ENCODE measurements at places on chromosomes 7 and 10. TPM values are rescaled to one million over a fixed set of nuclear protein-coding genes. Genes with fewer than 3 reads are reported as not detected.

The WDR86 gene
- total RNA-seq: 1.4 TPM

The MXI1 gene
- 30.4 TPM for total RNA-seq

The GLI3 gene
- 1.0 TPM for total RNA-seq

The PLA2G12B gene
- not detected for total RNA-seq

The ANKRD26 gene
- 4.0 TPM for total RNA-seq

The ZNF117 gene
- total RNA-seq: 9.4 TPM

The PTPRN2 gene
- 40.7 TPM for total RNA-seq

The PVRIG gene
- 0.34 TPM for total RNA-seq

The TWIST1 gene
- total RNA-seq: not detected

The GJD4 gene
- total RNA-seq: not detected

The INSIG1 gene
- 58.8 TPM for total RNA-seq

The C10orf67 gene
- total RNA-seq: 0.08 TPM

The GJC3 gene
- total RNA-seq: 3.6 TPM

The CALHM3 gene
- total RNA-seq: 0.18 TPM

DNA sequence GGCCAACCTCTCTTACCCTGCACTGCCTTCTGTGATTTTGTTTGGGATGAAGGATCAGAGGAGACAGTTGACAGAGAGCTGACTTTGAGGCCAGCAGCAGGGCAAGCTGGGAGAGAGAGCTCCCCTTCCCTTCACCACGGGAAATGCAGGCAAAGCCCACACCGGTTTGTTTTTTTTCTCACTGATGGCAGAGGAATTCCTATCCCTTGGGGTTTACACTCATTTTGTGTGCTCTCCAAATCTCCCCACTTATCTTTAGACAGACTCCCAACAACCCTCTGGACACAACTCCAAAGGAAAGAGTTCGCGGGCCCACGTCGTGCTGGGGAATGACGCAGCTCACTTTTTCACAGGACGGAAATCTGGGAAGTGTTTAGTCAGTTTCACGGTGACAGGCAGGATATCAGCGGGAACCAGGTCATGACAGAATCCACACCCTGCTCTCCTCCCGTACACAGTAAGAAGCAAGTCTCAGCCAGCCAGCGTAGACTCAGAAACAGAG lies 68.3 kb upstream of the FAM171A1 start:
- DNase-seq: no peak

DNA sequence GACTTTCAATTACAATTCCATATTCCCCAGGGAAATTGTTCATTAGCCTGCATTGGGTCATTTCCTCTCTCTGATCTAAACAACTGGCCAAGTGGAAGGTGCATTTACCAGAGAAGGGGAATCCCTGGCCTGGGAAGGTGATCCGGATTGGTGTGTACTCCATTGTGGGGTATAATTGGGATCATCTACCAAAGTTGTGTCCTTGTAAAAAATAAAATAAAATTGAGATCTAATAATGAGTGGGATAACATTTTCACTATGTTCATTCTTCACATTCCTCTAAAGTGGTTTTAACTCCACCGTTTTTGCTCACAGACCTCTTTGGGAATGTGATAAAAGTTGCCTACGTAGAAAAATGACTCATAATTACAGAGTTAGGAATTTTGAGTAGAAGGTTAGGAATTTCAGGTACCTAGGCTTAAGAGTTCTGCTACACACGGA lies 22.8 kb downstream of the ARL5B start:
- DNase-seq: no peak

- no peak for DNase-seq
These were observed 177.8 kb downstream of the CSTF2T start for GRCh38 chr10:51521605-51522004.

GRCh38 chr7:96308253-96308949 lies 13.5 kb downstream of the SLC25A13 start:
- no peak for DNase-seq

GRCh38 chr7:30648744-30649540 lies 33.3 kb downstream of the CRHR2 start:
- DNase-seq: no peak

DNA sequence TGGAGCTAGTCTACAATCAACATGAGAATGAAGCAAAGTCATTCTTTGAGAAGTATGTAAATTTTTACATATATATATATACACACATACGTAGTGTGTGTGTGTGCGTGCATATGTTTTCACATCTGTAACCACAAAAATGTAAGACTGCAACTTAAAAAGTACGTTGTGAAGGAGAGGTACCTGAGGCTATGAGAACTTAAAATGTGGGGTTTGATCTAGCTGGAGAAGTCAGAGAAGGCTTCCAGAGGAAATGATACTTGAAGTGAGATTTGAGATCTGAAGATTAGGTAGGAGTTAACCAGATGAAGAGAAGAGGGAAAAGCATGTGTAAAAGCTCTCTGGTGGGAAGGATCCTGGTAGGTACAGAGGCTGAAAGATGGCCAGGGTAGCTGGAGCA lies 5.8 kb downstream of the TAF5 start:
- no peak for DNase-seq

DNA sequence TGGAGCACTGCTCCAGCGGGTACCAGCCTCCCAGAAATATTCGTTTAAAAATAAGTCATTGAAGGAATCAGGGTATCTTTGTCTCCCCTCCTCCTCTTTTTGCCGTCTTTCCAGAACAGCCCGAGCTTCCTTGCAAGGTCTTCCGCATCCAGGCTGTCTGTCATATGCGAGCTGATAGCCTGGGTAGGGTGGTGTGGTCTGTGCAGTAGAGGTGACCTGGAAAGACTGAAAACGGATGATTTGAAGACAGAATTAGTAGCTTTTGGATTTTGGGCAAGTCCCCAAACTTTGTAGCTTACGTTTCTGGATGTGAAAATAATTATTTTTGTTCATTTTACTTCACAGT lies 480 bp downstream of the VPS50 start:
- DNase-seq: no peak

DNA sequence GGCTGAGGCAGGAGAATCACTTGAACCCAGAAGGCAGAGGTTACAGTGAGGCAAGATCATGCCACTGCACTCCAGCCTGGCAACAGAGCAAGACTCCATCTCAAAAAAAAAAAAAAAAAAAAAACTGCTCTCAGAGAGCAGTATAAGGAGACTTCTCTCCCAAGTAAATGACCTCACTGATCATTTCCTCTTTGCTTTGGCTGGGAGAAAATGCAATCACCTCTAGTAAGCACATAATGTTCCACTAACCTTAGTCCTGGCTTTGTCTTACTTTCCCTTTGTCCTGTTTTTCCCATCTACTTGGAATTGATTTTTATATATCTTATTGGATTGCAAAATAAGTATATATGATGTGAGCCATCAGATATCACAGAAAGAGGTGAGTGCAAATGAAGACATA lies 2.5 kb downstream of the SLC25A13 start:
- DNase-seq: no peak

GRCh38 chr7:149880638-149881311 lies 7.0 kb downstream of the ATP6V0E2 start:
- no peak for DNase-seq

DNA sequence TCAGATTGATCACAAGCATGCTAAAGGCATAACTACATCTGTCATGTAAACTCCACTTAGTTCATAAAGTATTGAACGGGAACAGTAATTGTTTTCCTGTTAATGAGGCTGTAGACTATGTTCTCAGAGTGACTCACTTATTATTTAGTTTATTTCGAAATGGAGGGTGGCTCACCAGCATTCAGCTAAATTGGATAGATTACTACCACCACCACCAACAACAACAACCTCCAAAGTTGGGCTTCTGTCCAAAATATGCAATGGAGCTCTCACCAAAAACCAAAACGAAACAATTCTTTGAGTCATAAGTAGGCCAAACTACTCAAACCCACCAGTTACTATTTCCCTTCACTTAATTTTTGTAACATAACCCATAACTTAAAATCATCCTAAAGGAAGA lies 127.9 kb upstream of the NRBF2 start:
- DNase-seq: no peak

DNA sequence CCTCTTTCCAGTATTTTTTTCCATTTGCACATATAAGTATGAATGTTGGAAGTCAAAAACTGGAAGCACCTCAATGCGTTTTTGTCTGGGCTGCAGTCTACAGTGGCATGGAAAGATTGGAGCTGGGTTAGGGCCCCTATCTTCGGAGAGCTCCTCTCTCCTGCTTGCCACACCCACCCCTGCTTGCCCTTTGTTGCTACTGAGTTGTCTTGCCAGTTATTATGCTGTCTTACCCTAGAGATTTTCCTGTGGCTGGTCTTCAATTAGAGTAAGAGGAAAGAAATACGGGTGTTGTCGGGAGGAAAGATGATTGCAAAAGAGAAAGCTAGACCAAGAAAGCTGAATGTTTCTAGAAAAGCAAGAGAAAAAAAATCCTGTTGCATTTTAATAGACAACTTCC lies 228.9 kb upstream of the CELF2 start:
- no peak for DNase-seq

- no peak for DNase-seq
These were observed 289.2 kb upstream of the NRP1 start for GRCh38 chr10:33623669-33624068.

- DNase-seq: no peak
These were observed 48.9 kb downstream of the AHR start for GRCh38 chr7:17347401-17347800.

DNA sequence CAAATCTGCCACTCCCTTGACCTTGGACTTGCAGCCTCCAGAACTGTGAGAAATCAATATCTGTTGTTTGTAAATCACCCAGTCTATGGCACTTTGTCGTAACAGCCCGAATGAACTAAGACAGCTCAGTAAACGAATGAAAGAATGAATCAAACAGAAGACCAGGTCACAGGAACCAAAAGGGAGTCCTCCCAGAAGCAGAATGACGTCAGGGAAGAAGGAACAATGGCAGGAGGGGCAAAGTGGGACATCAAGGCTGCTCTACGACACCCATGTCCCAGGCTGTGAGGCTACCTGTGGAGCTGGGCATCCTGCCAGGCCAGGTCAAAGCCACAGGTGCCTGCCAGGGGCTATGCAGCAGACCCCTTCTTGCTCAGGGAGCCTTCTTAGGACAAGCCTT lies 267.2 kb upstream of the PFKP start:
- DNase-seq: no peak

DNA sequence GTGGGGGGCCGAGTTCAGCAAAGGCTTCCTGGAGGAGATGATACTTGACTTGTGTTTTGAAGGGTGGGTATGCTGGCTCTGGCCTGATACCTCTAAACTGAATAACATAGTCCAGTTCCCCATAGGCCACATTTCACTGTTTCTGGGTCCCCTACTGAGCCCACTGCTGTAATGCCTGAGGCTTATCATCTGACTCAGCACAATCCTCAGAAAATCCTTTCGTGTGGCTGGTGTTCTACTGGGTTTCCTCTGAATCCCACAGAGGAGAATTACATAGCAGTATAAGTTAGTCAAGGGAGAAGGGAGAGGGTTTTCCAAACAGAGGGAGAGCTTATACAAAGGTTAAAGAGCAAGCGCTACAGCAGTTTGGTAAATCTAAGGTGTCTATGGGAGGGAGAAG lies 2.8 kb upstream of the R3HCC1L start:
- no peak for DNase-seq

GRCh38 chr7:36308031-36308430 lies 81.6 kb upstream of the ANLN start:
- no peak for DNase-seq

- peak; percentile 76 for DNase-seq
These were observed 4.6 kb downstream of the SEC23IP start for GRCh38 chr10:119896937-119897770.

GRCh38 chr10:1461016-1461415 lies 276.3 kb downstream of the ADARB2 start:
- no peak for DNase-seq

DNA sequence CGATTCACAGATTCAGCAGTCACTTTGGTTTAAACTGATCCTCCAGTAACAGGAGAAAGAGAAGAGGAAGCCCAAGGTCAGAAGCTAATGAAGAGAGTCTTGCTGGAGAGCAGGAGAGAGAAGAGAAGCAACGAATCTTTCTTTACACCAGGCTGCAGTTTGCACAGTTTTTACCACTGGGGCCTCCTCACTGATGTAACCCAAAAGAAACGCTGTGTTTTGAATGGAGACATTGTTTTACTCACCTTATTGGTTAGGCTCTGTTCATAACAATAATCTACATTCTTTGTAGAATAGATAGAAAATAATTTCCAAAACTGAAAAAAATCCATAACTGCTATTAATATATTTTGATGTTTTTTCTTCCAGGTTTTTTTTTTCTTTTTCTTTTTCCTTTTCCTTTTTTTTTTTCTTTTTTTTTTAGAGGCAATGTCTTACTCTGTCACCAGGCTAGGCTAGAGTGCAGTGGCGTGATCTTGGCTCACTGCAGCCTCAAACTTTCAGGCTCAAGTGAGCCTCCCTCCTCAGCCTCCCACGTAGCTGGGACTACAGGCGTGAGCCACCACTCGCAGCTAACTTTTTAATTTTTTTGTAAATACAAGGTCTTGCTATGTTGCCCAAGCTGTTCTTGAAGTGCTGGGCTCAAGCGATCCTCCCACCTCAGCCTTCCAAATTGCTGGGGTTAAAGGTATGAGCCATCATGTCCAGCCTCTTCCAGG lies 27.6 kb downstream of the LYZL1 start:
- no peak for DNase-seq

DNA sequence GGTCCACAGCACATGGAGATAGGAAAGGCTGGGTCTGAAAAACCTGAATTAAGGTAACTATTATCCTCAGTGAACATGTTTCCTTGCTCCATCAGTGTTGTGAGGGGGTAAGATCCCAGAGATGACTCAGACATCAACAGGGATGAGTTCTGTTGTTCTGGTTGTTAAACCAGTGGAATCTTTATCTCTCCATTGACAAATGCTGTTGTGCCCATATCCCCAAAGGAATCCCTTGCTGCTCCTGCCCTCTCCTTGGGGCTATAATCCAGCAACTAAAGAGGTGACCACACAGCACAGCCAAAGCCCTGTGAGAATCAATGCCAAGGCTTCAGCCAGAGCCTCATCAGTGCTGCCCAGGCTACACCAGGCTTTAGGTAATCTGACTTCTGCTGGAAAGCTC lies 113.4 kb downstream of the JAZF1 start:
- no peak for DNase-seq

- DNase-seq: no peak
These were observed 84.3 kb upstream of the ADRB1 start for GRCh38 chr10:113959383-113959760.

DNA sequence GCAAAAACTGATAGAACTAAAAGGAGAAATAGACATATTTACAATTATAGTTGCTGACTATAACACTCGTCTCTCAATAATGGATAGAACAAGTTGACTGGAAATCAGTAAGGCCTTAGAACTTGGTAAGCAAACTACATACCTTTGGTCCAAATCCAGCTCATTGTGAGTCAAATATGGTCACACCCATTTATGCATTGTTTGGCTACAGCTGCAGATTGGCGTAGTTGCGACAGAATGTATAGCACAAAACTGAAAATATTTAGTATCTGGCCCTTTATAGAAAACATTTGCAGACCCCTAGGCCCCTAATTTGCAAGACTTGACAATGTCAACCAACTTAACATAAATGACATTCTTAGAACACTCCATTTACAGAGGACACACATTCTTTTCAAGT lies 103.6 kb upstream of the EGR2 start:
- no peak for DNase-seq

DNA sequence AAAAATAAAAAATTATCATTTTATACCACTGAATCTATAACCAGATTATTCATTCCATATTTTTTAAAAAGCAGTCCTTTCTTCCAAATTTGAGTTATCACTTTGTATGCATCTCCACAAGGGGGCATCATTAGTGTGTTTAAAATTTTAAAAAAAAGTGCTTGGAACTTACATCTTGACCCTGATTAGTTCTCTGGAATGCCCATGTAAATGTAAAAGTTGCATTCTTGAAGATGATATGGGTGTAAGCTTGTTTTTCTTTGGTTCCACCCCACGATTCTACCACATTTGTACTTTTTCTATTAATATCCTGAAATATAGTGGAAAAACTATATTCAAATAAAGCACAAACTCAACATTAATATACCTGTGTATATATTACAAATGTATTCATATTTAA lies 144.9 kb downstream of the ELAPOR2 start:
- no peak for DNase-seq

All from pancreas (tissue), 10 donors.